CD4-positive, CD25-positive, alpha-beta regulatory T cell (primary cell): ENCODE measurements at places on chromosomes 4 and X. TPM values are rescaled to one million over a fixed set of nuclear protein-coding genes. Genes with fewer than 3 reads are reported as not detected.

- DNase-seq, result no peak
These were observed 346.7 kb upstream of the TACR3 start for GRCh38 chr4:104066533-104066932.

- DNase-seq, result no peak
These were observed 411.4 kb downstream of the GPAT3 start for GRCh38 chr4:83947125-83947829.

GRCh38 chr4:99887837-99888236 lies 6.4 kb downstream of the LAMTOR3 start:
- DNase-seq, result no peak

DNA sequence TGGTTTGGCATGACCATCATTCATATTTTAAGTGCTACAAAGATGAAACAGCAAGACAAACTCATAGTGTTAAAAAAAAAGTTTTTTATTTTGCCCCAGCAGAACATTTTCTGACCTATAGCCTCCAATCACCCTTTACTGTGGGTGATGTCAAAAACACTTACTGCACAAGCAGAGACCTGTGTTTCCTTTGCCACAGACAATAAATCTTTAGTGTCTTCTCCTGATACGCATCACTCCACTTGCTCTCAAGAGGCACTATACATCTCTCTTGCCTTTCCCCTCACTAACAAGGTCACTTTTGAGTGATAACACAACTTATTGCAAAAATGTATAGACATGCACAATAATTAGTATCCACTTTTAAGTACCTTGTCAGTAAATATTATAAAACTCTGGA lies 125.6 kb downstream of the ANTXR2 start:
- no peak for DNase-seq

NDST3 gene
- not detected for polyA plus RNA-seq

TBC1D8B gene
- not detected for polyA plus RNA-seq

MTHFD2L gene
- 3.9 TPM for polyA plus RNA-seq

GUF1 gene
- 9.3 TPM for polyA plus RNA-seq
